ENCODE measurements at places on chromosomes 2 and 18.

DNA sequence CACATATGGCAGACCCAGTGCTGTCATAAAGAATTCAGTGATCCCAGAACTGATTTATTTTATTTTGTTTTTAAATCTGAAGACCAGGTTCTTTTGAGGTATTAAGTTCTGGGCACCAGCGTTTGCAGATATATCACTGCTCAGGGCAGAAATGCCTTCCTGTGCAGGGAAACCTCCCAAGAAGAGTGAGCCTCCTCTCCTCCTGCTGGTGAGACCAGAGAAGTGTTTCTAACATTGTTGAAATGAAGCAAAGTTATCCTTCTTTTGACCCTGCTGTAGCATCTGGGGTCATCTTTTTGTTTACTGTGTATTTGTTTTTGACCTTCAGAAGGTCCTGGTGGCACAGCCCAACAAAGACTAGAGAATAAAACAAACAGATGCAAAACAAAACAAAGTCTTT, 94.0 kb downstream of the AQP4 start:
- DNase-seq: peak; percentile 44
- no peaks in the 10 kb centered on the region for H3K36me3 ChIP-seq
- H3K27ac ChIP-seq: no peak overlapping the region
- H3K27me3 ChIP-seq: no peaks in the 10 kb centered on the region

DNA sequence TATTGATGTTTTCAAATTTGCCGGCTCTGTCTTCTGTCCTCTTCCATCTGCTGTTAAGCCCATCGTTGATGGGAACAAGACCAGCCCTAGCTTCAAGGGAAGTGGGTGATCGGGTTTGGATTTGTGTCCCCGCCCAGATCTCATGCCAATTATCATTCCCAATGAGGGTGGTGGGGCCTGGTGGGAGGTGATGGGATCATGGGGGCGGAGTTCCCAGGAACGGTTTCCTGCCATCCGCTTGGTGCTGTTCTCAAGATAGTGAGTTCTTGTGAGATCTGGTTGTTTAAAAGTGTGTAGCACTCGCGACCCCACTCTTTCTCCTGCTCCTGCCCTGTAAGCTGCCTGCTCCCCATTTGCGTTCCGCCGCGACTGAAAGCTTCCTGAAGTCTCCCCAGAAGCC, 9.5 kb downstream of the ASB18 start:
- H3K4me1 ChIP-seq: no peaks in the 10 kb centered on the region
- peaks cover 12% of the 10 kb centered on the region for H3K27me3 ChIP-seq
- no peaks in the 10 kb centered on the region for H3K36me3 ChIP-seq
- H3K27ac ChIP-seq: no peak overlapping the region
- no peak for DNase-seq

DNA sequence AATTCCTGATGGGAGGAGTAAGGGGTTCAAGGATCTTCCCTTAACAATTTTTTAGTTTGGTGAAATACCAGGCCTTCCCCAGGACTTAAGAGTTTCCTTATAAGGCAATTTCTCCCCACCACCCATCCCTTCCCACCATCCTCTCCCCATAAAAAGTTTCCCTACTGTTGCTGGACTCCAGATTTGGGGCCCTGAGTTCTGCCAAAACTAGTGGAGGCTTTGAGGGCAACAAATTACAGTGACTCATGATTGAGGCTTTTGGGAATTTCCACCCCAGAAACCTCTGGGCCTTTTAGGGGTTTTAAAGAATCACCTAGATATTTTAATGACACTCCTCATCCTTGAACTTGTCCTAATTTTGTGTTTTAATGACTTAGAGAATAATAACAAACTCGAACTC, 14.3 kb upstream of the EN1 start:
- no peaks in the 10 kb centered on the region for H3K36me3 ChIP-seq
- H3K27me3 ChIP-seq: peaks cover 11% of the 10 kb centered on the region
- no peak overlapping the region for H3K27ac ChIP-seq
- H3K4me1 ChIP-seq: peaks cover 19% of the 10 kb centered on the region
- no peak overlapping the region for H3K4me3 ChIP-seq

DNA sequence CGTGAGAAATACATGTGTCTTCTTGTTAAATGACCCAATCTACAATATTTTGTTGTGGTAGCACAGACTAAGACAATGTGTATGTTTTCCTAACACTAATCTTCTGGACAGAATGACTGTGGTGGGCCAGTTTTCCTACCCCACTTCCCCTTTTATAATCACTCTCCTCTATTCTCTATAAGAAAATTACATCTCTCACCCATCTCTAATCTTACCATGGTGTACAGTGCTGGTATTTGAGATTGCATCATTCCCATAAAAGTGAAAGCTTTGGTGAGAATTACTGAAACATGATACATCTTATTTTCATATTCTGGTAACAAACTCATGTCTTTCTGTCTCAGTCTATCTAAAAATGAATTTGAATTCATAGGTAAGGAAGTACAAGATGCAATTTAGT, 40.5 kb downstream of the CAVIN2 start:
- H3K4me3 ChIP-seq: no peak overlapping the region
- H3K27me3 ChIP-seq: no peaks in the 10 kb centered on the region
- H3K4me1 ChIP-seq: peaks cover 5% of the 10 kb centered on the region
- no peaks in the 10 kb centered on the region for H3K36me3 ChIP-seq
- peak; percentile 10 for DNase-seq

GRCh38 chr2:124810132-124810531, 785.0 kb downstream of the CNTNAP5 start:
- H3K27ac ChIP-seq: no peak overlapping the region
- H3K4me3 ChIP-seq: no peak overlapping the region
- no peaks in the 10 kb centered on the region for H3K27me3 ChIP-seq
- H3K4me1 ChIP-seq: no peaks in the 10 kb centered on the region
- DNase-seq: no peak

Measured in GM23248 (cell line).